ENCODE measurements at places on chromosomes 2 and 18. TPM values are rescaled to one million over a fixed set of nuclear protein-coding genes. Genes with fewer than 3 reads are reported as not detected.

IL36A gene
- not detected for total RNA-seq

ACADL gene
- total RNA-seq = not detected

RGPD4 gene
- total RNA-seq = 0.35 TPM

PLCL1 gene
- total RNA-seq = 0.26 TPM

KCNG2 gene
- not detected for total RNA-seq

BUB1 gene
- 153 TPM for total RNA-seq
